ENCODE measurements at places on chromosomes 4 and X.

GRCh38 chr4:182139491-182139890, 103.7 kb upstream of the TENM3 start:
- DNase-seq: no peak

DNA sequence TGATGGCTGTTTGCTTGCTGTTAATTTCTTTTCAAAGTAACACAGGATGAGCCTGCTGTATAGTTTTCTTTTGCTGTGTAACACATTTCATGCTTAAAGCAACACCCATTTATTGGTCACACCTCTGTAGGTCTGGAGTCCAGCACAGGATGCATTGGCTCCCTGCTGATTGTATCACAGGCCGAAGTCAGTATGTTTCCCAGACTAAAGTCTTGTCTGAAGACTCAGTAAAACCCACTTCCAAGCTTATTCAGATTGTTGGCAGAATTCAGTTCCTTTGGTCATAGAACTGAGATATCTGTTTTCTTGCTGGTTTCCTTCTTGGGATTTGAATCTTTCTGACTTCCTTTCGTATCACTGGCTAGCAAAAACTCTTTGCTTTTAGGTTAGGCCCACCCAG, 54.3 kb downstream of the LRP2BP start:
- no peak for DNase-seq

- no peak for DNase-seq
These were observed 180.0 kb downstream of the DHRSX start for GRCh38 chrX:2320580-2321327.

DNA sequence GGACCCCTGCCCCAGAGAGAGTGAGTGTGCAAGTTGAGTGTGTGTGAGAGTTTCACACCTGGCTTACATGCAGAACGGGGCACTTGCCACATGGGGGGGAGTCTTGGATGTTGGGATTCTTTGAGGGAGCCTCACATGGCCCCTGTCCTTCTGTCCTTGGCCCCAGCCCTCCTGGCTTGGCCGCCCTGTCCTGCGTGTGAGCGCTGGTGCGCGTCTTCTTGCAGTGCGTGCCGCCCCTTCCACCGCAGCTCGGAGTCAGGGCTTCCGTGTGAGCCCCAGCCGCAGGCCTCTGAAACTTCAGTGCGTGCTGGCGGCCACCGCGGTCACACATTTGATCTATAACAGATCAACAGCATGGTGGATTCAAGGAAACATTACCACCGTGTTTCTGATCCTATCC, 30.1 kb upstream of the HGFAC start:
- DNase-seq: no peak

DNA sequence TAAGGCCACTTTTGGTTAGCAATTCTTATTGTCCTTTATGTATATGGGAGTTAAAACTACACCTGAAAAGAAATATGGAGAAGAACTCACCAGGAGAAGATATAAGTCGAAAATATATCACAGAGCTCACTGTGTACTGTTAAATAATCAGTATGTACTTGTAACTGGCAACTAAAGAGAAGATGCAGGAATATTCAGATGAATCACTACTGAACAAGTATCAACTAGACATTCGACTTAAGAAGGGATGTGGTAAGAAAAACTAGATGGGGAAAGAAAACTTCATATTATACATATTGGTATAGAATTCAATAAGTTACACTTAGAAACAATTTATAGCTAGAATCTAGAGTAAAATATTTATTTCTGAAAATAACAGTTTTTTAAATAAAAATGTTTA, 230.0 kb downstream of the CAMK2D start:
- no peak for DNase-seq

- DNase-seq: no peak
These were observed 63.1 kb upstream of the PDHA1 start for GRCh38 chrX:19280636-19281035.

DNA sequence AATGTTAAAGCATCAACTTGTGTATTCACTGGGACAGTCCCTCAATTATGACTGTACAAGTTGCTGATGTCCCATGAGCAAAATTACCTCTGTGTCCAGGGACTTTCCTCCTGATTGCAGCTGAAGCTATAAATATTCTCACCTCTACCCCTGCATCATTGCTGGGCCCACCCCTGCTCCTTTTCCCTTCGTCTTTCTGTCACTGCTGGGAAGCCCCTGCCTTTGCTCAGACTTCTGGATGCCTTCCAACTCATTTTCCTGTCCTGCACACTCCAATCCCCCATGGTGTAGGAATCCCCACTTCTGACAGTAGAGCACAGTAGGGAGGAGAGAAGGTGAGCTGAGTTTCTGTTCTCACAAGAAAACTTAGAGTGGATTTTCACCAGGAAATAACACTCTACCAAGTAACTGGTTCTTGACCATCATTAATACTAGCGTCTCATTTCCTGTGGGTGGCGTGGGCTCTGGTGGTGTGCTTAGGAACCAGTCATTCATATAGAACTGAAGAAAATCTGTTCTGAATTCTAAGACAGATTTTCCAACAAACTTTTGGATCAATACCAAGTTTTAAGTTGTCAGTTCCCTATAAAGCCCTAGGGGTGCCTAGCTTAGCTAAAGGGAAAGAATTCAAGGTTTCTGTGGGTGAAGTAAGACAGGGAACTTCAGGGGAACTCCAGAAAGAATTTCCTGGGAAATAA, 136.2 kb upstream of the MED14 start:
- DNase-seq: peak; percentile 16

DNA sequence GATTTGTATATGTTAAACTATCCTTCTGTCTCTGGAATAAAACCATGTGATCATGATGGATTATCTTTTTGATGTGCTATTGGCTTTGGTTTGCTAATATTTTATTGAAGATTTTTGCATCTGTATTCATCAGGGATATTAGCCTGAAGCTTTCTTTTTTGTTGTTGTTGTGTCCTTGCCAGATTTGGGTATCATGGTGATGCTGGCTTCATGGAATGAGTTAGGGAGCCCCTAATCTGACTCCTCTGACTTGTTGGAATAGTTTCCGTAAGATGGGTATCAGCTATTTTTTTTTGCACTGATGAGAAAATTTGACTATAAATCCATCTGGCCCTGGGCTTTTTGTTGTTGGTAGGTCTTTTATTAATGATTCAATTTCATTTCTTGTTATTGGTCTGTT, 45.7 kb downstream of the ATP10D start:
- DNase-seq: no peak

DNA sequence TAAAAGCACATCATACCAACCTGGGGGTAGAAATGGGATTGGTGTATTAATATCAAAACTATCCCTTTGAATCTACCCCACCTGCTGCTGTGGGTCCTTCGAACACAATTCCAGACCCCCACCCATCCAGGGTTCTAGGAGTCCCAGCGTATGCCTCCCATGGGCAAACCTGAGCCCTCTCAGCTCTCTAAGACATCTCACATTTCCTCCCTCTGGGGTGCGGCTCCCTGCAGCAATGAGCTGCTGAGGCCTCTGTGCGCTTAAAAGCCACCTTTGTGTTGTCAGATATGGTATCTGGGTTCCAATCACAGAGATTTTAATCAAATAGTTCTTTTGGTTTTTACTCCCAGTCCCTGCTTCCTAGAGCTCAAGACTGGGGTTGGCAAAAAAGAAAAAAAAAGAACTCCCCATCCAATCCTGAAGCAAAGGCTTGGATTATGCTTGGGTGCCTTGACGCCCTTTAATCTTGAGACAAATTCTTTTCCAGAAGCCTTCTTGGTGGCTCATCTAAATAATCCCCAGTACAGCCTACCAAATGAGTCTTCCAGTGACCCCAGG, 37.5 kb upstream of the NOCT start:
- no peak for DNase-seq

DNA sequence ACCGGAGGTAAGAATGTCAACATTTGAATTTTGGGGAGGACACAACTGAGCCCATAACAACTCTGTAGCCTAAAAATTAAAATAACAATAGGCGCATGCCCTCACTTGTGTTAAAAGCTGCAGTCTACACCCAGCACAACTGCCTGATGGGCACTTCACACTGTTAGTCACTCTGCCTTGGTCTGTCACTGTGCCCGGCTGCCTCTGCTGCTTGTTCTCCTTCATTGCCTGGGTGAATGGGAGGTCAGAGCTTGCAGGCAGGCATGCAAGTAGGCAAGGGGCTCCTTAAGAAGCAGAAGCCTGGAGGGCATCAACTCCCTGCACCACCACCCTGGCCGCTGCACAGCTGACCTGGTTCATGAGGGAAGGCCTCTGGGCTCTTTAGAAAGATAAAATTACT, 374.8 kb downstream of the MID1IP1 start:
- no peak for DNase-seq

- no peak for DNase-seq
These were observed 200.3 kb upstream of the NHS start for GRCh38 chrX:17174671-17175070.

DNA sequence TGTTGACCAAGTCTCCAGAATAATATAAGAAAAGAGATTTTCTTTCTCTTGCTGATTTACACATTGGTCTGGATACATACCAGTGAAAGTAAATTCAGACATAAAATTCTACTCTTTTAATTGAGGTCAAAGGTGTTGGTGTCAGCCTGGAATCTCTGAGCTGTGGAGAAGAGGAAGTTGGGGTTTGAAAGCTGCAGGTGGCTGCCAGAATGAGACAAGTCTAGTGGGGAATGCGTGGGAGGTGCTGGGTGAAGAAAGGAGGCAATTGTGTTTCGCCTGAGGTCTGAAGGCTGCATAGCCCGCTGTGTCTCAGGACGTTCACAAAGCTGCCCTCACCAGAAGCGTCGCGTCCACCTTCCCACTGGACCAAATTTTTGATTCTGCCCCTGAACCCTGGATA, 31.2 kb downstream of the PHEX start:
- peak; percentile 21 for DNase-seq

DNA sequence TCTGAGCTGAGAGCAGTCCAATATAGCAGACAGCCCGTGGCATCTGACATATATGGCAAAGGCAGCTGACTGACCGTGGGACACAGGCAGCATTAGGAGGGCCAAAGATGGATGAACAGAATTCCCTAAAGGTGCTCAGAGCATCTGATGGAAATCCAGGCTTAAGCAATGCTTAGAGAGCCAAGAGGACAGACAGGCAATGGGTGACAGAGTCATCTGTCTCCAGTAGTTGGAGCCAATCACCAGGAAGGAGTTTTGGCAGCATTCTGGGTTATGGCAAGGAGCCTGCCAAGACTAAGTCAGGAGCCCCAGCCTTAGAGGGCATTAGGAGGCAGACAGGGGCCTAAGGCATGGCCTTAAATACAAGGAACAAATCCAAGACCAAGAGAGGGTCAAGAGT, 153.3 kb upstream of the USP9X start:
- no peak for DNase-seq

GRCh38 chr4:189117426-189117825, 823.2 kb upstream of the FRG1 start:
- DNase-seq: no peak

GRCh38 chrX:1598021-1598875, 6.8 kb downstream of the AKAP17A start:
- DNase-seq: no peak

DNA sequence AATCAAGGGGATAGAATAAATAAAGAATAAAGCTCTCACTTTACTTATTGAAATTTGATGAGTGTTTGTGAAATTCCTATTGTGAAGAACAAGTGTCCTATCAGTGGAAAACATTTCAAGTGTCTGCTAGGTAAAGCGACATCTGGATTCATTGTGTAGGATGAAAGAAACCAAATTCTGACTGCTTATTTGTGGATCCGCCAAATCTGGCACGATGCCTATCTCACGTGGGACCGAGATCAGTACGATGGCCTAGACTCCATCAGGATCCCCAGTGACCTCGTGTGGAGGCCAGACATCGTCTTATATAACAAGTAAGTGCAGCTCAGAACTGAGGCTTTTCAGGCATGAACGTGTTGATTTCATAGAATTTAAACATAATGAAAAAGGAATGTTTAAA, 1.9 kb downstream of the CHRNA9 start:
- DNase-seq: no peak

GRCh38 chrX:132594999-132595398, 106.2 kb upstream of the MBNL3 start:
- no peak for DNase-seq

GRCh38 chr4:158496030-158496741, 25.5 kb upstream of the RXFP1 start:
- DNase-seq: peak; percentile 41

DNA sequence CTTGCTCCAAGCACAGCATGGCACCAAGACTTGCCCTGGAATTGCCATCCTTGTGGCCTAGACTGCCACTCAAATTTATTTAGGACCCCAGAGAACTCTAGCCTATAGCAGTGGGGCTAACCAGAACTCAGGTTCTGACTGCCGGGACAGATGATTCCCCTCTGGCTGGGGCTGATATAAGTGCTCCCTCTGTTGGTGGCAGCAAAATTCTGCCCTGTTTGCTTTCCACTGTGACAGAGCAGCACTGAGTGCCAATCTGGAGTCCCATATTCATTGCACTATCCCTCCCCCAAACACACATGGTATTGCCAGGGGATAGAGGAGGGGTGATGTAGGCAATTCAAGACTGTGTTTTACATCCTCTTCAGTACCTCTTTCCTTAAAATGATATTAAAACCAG, 1081.9 kb downstream of the FAT4 start:
- DNase-seq: no peak

DNA sequence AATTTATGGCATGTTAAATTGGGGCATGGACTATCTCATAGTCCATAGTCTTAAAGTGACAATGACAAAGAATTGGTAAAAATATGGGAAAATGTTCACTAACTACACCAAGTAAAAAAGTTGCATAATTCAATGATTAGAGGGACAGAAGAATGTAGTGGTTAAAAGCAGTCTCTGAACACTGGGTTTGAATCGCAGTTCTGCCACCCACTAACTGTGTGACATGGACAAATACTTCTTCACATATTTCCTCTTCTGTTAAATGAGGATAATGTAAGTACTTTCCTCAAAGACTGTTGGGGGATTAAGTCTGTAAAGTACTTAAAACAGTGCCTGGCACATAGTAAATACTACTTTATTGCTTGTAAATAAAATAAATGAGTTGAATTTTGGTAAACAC, 15.3 kb downstream of the COQ2 start:
- DNase-seq: no peak

GRCh38 chrX:1591102-1591862, at the start of gene AKAP17A:
Gene AKAP17A (plus strand): TSS chrX:1591604. CDS start chrX:1593463, 1,859 bp downstream.
- peak; percentile 99 for DNase-seq

GRCh38 chr4:96729641-96730040, 889.7 kb downstream of the PDHA2 start:
- DNase-seq: no peak

DNA sequence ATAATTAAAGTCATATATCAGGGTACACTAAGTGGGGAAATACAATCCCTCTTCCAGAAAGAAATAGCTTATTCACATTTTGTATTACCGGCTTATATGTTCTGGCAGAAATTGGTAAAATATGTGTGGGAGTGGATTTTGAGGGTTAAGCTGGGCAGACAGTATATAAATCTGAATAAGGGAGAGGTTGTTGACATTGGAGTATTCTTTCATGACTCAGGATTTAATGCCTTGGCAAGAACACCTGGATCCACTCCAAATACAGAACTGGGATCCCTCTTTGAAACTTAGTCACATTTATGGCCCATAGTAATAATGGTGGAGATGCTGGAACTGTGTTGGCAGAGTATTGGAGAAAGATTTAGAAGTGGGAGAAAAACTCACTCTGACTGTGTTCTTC, 54.3 kb upstream of the TET2 start:
- DNase-seq: no peak

- DNase-seq: peak; percentile 19
These were observed 57.1 kb upstream of the NKAP start for GRCh38 chrX:120000490-120001246.

Measured in activated CD4-positive, alpha-beta T cell treated with anti-CD3 and anti-CD28 coated beads, Interleukin-2, amount 50 U/mL, for 48 hours (primary cell).